NCI-H1694 treated with DMSO at 0.1 percent for 48 hours (cell line): ENCODE measurements at places on chromosomes 3 and 15.
A peak's percentile ranks its signal among the peaks of the same experiment; 100 is the strongest.

GRCh38 chr3:149590691-149591441 is 67.0 kb downstream of the WWTR1 start:
- DNase-seq = no peak

- DNase-seq = peak; percentile 23
Measured at GRCh38 chr3:63349583-63350573, 71.8 kb downstream of the SYNPR start.

DNA sequence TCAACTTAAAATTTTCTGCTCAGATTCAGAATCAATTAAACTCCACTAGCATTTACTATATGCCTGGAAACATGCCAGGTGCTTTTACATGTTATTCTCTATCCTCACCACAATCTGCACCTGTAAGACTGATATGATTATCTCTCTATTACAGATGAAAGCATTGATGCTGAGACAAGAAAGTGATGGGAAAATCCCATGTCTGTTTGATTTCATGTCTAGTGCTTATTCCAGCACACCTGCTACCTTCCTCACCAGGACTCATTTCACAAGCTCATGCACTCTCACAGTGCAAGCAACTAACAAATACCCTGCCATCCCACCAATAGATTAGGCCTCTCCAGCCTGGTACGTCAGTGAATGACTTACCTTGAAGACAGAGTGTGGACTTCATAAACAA is 25.0 kb upstream of the BCL6 start:
- DNase-seq = peak; percentile 82

GRCh38 chr3:44510000-44510368 is 32.5 kb upstream of the ZNF445 start:
- no peak for DNase-seq

DNA sequence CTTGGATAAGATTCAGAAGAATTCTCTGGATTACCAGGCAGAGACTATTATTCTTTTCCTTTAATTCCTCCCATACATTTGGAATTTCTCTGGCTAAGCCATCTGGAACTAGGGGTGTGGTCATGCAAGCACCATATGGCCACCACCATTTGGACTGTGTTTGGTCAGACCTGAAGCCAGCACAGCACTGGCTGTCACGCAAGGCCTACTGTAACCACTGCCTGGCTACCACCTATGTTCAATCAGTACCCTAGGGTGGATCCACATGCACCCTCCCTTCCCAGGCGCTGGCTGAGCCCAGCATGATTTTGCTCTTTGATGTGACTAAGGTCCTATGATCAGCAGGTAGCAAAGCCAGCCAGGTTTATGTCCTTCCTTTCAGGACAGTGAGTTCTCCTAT is 287.8 kb upstream of the GOLIM4 start:
- no peak for DNase-seq

DNA sequence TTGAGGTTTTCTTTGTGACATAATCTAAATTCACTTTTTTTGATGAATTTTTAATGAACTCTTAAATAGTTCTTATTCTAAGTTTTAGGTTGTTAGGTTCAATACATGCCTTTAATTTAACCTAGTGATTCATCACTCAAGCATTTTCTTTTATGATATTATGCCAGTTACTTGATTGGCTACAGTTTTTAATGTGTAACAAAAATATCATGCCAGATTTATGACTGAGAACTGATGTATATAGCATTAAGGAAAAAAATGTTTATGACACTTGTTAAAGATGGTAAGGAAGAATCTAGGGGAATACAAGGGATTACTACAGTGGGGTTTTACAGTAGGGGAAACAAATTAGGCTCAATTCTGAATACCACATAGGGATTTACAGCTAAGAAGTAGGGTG is 103.1 kb downstream of the VGLL3 start:
- no peak for DNase-seq

- peak; percentile 19 for DNase-seq
Measured at GRCh38 chr3:127044996-127045395, 62.1 kb downstream of the PLXNA1 start.

DNA sequence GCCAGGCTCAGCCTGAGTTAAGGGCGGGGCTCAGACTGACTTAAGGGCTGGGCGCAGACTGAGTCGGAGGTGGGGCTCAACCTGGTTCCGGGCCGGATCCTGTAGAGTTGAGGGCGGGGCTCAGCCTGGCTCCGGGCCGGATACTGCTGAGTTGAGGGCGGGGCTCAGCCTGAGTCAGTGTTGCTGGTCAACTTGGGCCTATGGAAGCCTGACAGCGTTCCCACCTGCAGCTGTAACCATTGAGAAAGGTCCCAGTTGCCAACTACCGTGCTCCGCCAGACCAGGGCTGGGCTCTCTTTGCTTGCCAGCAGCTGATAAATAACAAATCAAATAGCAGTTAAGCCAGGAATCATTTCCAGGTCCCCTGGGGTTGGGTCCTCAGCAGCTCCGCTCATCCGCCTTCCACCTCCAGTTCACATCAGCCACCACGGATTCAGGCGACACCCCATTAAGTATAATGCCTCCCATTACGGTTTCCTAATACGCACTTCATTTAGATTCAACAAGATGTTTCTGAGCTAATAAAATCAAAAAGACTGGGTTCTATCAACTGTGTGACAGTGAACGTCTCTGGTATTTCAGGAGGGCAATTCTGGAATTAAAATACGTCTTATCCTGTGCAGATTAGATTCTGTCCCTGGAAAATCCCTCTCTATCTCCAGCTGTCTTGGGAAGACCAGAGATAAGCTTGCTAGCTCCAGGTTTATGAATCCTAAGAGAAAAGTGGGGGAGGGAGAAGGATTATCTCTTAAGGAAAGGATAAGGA is 7.3 kb downstream of the GRIP2 start:
- DNase-seq = no peak

GRCh38 chr15:98518823-98519561 is 129.3 kb upstream of the IGF1R start:
- DNase-seq = peak; percentile 57

DNA sequence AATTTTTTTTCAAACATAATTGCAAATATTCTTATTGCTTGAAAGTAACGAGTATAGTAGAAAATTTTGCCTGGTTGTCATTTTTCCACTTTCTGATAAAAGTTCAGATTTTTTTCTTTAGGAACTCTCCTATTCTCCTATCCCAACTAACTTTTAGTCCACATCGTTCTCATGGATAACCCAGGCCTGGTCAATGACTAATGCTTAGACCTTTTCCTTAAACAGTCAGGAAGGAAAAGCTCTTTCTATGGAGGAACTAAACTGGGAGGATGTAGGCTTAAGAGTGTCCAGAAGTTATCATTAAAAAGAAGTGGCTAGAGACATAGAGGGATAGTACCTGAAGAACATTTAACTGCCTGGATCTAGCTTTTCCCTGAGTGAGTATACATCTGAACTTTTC is 26.7 kb downstream of the CIP2A start:
- no peak for DNase-seq

- DNase-seq = no peak
Measured at GRCh38 chr15:57575363-57575762, 16.3 kb upstream of the MYZAP start.

- no peak for DNase-seq
Measured at GRCh38 chr3:66819993-66820501, 178.1 kb upstream of the KBTBD8 start.

GRCh38 chr15:58203537-58203936 is 65.4 kb downstream of the AQP9 start:
- DNase-seq = no peak

DNA sequence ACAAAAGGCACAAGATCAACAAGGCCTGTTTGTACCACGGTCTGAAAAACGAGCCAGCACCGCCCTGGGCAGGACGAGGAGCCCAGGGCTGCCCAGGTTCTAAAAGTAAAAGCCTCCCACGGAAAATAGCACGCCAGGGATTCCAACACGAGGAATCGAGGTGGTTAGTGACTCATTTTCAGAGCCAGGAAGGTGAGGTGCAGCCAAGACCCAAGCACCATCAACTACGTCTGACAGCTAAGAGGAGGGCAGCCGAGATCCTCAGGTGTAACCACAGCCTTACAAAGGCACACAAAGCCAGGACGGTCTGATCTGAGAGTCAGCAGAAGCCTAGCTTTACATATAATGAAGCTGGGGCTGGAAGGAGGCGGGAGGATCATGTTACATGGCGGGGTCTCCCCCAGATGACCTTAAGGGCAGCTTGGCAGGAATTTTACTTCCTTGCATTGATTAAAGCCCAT is 52.5 kb downstream of the ATP10A start:
- no peak for DNase-seq

- no peak for DNase-seq
Measured at GRCh38 chr3:130480736-130481135, 36.2 kb upstream of the COL6A6 start.

GRCh38 chr3:150626148-150626930 is 23.2 kb downstream of the SELENOT start:
- no peak for DNase-seq

DNA sequence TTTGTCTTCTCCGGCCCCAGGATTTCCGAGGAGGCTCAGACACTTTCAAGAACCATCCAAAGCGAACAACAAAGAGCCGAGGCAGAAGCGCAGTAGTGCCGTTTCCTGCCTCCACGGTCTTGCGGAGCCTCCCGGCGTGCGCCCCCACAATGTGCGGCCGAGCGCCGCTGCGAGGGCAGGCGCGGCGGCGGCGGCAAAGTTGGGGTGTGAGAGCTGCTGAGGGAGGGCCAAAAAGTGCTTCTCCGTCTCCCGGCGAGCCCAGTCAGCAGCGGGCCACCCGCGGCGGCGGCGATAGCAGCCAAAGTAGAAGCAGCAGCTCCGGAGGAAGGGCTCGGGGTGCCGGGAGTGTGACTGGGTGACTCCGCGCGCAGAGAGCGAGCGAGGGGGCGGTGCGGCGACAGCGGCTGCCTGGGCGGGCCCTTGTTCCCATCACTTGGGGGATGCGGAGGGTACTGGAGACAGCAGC is 749.1 kb downstream of the ROBO1 start:
- DNase-seq = no peak

- no peak for DNase-seq
Measured at GRCh38 chr3:52819936-52820335, 10.5 kb downstream of the ITIH4 start.

- DNase-seq = no peak
Measured at GRCh38 chr3:71332813-71333212, 250.7 kb downstream of the FOXP1 start.

DNA sequence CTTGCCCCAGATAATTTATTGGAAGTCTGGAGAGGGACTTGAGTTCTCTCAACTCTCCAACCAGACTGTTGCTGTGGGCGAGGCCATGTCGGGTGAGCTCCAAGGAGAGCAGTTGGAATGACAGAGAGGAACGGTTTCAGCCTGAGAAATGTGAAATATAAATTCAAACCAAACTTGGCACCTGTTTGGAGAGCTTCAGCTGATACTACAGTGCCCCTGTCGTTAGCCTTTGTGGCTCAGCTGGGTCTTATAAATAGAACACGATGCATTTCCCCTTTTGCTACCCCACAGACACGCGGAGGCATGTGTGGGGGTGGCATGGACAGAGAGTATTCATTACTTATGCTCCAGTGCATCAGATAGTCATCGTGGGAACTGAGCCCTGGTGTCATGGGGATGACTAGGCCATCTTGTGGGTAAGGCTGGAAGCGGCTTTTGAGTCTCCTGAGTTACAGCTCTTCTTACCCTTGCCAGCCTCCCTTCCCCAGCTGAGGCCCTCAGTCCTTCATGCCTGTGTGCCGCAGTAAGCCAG is 15.6 kb downstream of the SMAD3 start:
- DNase-seq = no peak

GRCh38 chr3:167976516-167977361 is 119.0 kb downstream of the GOLIM4 start:
- DNase-seq = no peak

DNA sequence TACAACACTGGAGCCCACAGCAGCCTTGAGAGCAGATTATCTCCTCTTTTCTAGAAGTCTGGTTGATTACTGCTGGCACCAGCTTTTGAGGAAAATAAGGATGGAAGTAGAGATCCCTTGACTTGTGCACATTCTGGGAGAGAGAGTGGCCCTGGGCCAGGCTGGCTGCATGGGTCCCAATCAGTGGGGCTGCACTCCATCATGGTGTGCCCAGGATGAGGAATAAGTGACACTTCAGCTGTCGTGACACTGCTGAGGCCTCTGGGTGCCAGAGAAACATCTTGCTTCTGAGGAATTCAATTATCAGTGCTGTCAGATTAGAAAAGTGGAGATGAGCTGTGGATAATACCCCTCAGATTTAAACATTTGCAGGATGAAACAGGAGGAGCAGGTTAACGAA is 9.1 kb downstream of the RAMAC start:
- DNase-seq = no peak

GRCh38 chr3:99720985-99721632 is 82.7 kb downstream of the COL8A1 start:
- DNase-seq = no peak

GRCh38 chr3:72860053-72860452 is 11.8 kb upstream of the SHQ1 start:
- no peak for DNase-seq

GRCh38 chr3:98986073-98986472 is 84.6 kb upstream of the DCBLD2 start:
- no peak for DNase-seq

DNA sequence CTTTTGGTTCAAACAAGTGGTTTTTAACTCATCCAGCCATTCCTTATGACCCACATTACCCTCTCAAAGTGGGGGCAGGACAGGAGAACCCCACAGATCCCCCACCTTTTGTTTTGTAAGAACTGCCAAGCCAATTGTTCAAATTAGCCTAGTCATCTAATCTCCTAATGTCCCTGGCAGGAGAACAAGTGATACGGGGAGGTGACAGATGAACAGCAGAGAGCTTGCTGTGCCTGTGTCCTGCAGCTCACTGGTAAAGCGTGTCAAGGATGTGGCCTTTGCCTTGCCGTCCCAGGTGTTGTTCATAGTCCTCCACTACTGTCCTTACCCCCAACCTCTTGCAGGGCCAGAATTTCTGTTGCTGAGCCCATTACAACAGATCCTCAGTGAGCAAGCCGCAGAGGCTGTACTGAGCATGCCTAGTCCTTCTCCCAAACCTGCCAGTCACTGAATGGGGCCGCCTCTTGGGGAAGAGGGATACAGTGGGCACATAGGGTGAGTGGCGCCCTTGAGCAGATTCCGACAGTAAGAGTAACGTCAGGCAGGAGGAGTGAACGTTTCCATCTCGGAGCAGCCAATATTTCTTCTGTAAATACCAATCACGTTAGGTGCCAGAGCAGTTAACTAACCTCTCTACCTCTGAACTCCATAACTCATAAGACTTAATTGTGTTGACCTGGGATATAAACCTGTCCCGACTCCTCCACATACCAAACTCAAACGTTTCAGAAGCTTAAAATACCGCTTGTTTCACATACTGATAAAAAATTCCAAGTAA is 87.4 kb downstream of the ITPR1 start:
- DNase-seq = no peak

DNA sequence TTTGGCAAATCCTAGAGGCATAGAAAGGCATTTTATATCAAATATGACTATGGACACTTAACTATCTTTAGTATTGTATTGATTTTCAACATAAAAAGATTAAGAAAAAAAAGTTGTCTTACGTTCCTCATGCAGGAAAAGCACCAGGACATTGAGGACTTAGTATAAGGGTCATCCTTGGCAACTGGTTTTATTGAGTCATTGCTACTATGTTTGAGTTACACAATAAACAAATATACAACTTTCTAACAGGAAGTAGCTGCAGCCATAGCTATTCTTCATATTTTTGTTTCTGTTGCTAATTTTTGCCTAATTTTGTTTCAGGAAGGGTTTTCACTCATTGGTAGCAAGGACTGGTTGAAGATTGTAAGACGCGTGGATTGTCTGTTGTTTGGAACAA is 93.0 kb downstream of the NPTN start:
- no peak for DNase-seq
